ENCODE measurements at places on chromosomes 2 and 18. TPM values are rescaled to one million over a fixed set of nuclear protein-coding genes. Genes with fewer than 3 reads are reported as not detected.

CAPN14 gene
- total RNA-seq: under 0.01 TPM

CPLX4 gene
- not detected for total RNA-seq

RAPGEF4 gene
- 1.8 TPM for total RNA-seq

G6PC2 gene
- not detected for total RNA-seq

ATOH8 gene
- 15.1 TPM for total RNA-seq

HOXD12 gene
- not detected for total RNA-seq

INPP1 gene
- total RNA-seq: 9.1 TPM

ELP2 gene
- total RNA-seq: 38.7 TPM

DSC2 gene
- total RNA-seq: not detected

TMEM247 gene
- not detected for total RNA-seq

CCBE1 gene
- 52.3 TPM for total RNA-seq

DSG4 gene
- total RNA-seq: not detected

Measured in bronchus fibroblast of lung (primary cell).